ENCODE measurements at places on chromosomes 1 and 21.

DNA sequence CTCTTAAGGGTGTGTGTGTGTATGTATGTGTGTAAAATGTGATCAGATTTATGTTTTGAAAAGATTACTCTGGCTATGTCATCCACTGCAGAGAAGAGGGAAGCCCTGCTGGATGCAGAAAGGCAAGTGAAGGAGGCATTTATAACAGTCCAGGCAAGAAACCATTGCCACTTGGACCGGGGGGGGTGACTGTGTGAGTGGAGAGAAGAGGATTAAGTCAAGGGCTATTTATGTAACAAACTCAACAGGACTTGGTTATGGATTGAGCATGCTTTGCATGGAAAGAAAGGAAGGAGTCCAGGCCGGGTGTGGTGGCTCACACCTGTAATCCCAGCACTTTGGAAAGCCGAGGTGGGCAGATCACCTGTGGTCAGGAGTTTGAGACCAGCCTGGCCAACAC, 143.0 kb downstream of the URB2 start:
- DNase-seq, result no peak

GRCh38 chr21:46435786-46436227, 22.9 kb upstream of the DIP2A start:
- DNase-seq, result no peak

DNA sequence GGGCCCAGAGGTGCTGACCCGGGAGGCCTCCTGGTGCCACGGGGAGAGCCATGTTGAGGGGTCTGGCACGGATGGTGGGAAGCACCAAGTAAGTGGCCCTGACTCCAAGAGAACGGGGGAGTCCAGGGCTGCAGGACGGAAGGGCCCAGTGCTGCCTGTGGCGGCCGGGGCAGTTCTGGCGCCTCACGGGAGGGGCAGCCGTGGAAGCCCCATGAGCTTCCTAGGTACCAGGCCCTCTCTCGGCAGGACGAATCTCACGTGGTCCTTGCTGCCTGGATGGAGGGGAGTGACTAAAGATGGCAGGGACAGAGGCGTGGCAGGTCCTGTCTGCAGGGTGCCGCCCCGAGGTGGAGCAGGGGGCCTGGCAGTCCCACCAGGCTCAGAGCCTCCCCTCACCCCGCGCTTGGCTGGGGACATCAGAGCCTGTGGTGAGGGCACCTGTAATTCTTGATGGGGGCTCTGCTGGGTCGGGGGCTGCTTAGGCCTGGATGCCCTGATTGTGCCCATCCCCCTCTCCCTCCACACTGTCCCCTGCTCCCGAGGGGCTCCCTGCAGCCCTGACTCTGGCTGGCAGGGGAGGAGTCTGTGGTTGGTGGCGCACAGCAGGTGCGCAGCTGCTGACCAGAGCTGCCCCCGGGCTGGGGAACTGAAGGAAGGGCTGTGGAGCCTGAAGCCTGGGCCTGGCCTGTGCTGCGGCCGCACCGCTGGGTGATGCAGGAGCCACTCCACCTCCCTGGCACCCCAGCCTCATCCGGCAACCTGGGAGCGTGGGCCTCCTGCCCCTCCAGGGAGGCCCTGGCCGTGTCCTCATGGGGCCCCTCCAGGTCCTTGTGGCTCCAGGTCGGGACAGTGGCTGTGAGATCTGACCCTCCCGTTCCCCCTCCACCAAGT, 31.4 kb downstream of the POFUT2 start:
- DNase-seq, result no peak

DNA sequence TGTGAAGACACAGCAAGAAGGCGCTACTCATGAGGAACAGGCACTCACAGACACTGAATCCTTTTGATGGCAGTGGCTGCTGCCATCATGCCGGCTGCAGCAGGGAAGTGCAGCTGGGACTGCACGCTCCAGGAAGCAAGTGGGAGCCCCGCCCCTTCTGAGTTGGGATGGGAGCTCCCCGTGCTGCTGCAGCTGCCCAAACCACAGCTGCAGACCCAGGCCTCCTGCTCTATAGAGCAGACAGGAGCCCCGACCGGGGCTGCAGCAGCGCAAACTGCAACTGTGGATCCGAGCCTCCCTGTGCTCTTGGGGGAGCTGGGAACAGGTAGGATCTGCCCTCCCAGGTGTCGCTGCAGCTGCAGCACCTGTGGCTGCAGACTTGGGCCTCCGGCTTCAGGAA, 65.2 kb upstream of the MARK1 start:
- no peak for DNase-seq

GRCh38 chr21:16205527-16205926, 475.7 kb downstream of the USP25 start:
- DNase-seq, result no peak

- no peak for DNase-seq
These were observed 90.6 kb upstream of the ZNF678 start for GRCh38 chr1:227472772-227473171.

DNA sequence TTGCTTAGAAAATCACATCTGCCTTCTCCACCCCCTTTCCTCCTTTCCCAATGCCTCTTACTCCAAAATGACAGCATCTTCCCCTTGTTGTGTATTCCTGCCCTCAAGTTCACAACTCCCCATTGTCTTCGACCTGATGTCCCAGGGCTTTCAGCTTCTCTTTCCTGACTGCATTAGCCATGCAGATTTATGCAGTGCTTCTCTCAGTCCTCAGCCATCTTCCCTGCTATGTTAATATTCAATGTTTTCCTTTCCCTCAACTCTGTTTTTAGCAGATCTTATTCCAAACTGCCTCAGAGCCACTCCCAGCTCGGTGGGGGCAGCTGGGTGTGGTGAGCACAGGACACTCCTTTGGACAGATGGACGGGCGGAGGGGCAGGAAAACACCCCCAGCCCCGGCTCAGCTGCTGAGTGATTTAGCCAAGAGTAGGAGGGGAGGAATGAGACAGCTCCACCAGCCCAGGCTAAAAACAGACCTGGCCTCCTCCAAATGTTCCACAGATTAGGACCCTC, 71.0 kb downstream of the CD2 start:
- no peak for DNase-seq

DNA sequence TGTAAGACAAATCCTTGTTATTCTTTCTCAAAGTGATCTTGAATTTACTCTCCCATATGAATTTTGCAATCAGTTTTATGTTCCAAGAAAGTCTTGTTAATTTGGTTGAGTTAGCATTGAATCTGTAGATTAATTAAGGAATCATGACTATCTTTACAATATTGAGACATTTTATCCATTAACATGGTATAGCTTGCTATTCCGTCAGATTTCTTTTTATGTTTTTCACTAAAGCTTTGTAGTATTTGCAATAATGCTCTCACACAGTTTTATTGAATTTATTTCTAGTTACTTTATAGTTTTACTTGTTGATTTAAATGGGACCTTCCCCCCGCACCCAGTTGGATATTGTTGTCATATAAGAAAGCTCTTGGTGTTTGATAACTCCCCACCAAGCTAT, 5.8 kb upstream of the EDARADD start:
- DNase-seq, result no peak

DNA sequence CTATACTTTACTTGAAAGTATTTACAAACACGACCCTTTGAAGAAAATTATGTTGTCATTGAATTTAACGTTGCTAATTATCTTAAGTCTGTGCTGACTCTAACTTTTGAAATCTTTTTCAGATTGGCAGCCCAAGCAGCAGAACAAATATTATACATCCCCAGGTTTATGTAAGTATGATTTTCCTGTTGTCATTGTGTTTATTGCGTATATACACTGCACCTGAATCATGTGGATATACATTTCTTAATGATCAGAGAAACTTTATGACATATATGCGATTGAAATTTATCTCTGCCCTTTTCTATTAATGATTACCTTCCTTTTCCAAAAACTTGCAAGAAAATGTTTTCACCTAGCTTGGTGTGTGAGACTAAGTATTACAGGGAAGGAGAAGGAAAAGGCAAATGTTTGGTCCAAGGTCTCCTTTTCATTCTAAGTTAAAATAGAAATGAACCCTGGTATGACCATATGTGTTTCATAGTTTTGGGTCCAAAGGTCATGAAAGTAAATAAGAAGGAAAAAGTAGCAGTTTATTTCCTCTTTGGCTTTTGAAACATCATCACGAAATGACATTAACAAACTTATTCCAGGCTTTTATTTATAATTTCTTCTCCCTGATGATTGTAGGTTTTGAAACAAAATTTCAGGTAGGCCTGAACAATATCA, 116.8 kb downstream of the VPS13D start:
- DNase-seq, result no peak

DNA sequence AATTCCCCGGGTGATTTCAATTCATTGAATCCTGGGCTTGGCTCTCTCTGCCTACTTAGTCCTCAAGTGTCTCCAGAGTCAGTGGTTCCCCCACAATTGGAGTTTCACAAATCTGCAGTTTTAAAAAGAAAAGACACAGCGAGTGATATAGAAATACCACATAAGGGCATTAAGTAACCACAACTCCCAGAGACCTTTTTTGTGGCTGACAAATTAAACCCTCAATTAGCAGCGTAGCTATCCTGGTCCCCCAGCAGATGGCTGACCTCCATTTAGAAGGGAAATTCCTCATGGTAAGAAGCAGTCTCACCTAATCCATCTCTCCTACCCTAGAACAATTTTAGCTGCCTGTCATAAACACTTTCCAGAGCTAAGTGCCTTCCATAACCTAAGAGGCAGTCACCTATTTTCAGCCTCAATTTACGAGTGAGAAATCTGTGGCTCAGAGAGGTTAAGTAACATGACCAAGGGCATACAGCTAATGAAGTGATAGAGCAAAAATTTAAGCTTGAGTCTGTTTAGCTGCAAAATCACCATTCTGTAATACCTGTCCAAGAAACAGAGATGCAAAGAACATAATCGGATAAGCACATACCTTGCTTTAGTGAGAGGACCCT, 56.0 kb upstream of the NBPF3 start:
- DNase-seq, result no peak

- DNase-seq, result no peak
These were observed 266.2 kb downstream of the LMO4 start for GRCh38 chr1:87594736-87595383.

DNA sequence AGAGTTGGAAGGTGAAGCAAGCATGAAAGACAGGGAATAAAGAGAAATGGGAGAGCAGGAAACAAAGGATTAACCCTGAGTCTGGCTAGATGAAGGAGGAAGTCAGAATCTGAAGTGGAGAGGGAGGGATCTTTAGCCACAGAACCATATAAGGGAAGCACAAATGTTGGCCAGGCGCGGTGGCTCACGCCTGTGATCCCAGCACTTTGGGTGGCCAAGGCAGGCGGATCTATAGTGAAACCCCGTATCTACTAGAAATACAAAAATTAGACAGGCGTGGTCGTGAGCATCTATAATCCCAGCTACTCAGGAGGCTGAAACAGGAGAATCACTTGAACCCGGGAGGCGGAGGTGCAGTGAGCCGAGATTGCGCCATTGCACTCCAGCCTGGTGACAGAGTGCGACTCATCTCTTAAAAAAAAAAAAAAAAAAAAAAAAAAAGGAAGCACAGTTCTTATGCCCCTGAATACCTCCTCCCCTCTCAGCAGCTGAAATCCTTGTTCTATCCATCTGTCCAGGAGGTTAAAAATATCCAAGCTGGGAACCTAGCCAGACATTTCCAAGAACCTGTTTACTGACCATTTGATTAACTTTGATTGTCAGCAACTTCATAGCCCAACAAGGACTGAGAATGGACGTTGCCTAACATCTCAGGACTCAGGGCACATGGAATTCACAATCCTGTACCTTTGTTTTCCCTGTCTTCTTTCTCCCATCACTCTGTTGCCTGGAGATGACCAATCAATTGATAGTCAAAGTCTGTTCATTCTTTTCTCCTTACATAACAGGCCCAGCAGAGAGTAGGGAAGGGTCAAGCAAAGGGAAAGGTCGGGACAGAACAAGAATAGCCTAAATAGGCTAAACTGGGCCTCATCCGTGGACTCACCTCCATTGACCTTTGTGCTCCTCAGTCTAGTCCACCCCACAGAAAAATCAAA, 10.6 kb downstream of the TXNIP start:
- no peak for DNase-seq

GRCh38 chr1:48803474-48803873, 26.8 kb upstream of the BEND5 start:
- no peak for DNase-seq

DNA sequence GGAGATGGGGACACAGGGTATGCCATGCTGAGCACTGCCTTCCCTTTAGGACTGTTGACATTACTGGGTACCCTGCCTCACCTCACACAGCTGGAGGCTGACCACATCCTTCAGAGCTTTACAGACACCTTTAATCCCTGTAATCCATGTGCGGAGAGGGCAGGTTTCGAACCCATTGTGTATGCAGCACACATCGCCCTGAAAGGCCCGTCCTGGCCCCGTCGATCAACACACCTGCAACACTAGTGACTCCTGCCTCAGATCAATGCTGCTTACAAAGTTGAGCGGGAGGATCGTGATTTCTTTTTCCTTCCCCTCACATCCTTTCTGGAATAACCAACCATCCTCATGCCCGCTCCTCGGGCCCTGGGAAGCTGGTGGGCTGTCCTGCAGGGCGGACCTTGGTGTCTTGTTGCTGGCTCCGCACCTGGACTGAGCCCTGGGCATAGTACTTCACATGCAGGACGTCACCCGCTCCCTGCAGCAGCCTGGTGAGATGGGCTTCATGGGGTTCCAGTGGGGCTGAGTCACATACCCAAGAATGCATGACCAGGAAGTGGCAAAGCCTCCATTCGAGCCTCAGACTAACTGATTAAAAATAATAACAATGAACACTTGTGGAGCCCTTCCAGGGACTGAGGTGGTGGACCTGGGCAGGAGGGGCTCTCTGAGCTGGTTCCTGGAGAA, 403.6 kb downstream of the PTPRU start:
- no peak for DNase-seq

DNA sequence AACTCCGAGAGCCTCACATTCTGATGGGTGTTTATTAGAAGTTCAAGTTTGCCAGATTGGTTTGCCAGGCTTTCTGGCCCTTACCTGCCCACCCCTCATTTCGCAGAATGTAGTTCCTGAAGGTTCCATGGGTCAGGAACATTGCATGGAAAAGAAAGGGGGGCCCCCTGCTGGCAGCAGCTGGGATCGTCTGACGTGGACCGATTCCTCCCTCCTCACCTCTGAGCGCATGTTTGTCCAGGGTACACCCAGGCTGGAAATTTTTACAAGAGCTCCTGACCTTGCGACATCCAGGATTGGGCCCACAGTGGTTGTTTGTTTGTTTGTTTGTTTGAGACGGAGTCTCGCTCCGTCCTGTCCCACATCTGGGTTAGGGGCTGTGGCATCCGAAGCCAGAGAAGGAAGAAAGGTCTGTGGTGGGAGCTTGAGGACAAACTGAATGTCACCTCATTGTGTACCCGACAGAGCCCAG, 126.0 kb upstream of the TMEM51 start:
- no peak for DNase-seq

GRCh38 chr1:63798284-63798683, 24.5 kb downstream of the ROR1 start:
- no peak for DNase-seq

- no peak for DNase-seq
These were observed 357.1 kb downstream of the LTN1 start for GRCh38 chr21:28635541-28635940.

DNA sequence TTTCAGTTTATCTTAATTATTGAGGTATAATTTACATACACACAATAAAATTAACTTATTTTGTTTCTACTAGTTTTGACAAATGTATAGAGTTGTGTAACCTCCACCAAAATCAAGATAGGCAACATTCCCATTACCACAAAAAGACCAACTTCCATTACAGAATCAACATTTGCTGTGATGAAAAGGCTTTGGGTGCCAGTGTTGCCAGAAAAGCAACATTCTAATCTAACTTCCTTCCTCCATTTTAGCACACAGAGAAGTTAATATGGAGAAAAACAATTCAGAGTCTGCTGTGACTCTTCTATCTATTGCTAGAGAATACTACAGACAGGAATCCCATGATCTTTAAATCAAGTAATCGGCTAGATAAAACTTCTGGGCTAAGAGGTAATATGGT, 245.3 kb downstream of the RERE start:
- DNase-seq, result no peak
